ENCODE measurements at places on chromosomes 5 and 9.
A peak's percentile ranks its signal among the peaks of the same experiment; 100 is the strongest.

GRCh38 chr9:129349665-129349947 is 171.5 kb upstream of the IER5L start:
- DNase-seq = no peak

- no peak for DNase-seq
These were observed 68.7 kb downstream of the KCNN2 start for GRCh38 chr5:114430532-114430931.

DNA sequence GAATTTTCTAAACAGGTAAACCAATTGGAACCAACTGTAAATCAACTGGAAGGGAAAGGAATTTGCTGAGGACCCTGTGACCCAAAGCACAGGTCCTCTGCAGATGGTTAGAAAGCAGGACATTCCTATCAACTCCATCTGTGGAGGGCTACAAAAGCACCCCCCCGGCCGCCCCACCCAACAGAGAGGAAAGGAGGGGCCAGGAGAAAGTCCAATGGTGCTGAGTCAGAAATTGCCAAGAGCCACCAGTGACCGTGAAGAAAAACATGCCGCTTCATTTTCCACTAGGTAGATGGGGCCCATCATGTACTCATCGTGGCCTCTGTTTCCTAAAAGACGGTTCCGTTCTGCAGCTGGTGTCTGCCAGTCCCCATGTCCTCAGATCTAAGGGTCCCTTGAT is 66.3 kb downstream of the RAPGEF1 start:
- no peak for DNase-seq

DNA sequence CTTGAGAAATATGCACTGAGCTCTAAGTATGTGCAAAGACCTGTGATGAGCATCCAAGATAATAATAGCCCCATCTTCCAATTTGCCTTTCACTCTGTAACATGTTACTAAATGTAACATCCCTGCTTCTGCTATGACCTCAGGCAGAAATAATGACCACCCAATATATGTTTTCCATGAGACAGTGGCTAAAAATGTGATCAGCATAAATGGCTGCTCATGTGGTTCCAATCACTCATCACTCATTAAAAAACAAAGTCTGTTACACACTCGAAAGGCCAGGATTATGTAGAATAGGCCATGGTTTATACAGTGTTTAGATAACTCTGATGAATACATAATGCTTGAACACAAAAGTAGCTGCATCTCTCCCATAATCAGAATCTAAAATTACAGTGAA is 71.4 kb upstream of the MOCS2 start:
- no peak for DNase-seq

DNA sequence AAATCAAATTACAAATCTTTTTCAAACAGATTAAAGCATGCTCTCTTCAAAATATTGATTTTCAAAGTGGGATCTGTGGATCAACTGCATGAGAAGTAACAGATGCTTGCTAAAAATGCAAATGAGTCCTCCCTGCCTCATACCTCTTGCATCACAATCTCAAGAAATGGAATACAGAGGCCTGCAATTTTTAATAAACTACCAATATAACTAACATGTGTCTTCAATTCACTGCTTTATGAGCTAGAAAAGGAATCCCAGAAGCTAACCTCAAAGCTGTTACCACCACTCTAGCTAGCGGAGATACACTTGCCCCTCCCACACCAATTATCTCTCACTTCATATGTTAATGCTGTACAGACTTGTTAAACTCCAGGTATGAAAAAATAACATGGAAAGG is 9.6 kb downstream of the OR13C5 start:
- no peak for DNase-seq

GRCh38 chr9:14415947-14416346 is 102.0 kb upstream of the NFIB start:
- peak; percentile 50 for DNase-seq

DNA sequence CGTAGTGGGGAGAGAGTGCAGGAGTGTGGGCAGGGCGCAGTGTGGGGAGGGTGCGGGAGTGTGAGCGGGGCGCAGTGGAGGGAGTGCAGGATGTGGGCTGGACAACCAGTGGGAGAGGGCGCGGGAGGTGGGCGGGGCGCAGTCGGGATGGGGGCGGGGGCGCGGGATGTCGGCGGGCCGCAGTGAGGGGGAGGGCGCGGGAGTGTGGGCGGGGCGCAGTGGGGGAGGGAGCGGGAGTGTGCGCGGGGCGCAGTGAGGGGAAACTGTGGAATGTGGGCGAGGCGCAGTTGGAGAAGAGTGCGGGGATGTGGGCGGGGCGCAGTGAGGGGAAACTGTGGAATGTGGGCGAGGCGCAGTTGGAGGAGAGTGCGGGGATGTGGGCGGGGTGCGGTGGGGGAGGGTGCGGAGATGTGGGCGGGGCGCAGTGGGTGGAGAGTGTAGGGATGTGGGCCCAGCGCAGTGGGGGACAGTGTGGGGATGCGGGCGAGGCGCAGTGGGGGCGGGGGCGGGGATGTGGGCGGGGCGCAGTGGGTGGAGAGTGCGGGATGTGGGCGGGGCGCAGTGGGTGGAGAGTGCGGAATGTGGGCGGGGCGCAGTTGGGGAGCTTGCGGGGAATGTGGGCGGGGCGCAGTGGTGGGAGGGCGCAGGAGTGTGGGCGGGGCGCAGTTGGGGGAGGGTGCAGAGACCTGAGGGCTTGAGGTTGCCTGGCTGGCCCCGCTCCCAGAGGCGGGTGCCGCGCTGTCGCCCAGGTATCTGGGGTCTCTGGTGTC is at the start of gene NXNL2:
TSS of gene NXNL2 (plus strand) at position 723 of the 770 bp plus-strand sequence. CDS start 257 bp downstream, outside the sequence.
- peak; percentile 83 for DNase-seq

DNA sequence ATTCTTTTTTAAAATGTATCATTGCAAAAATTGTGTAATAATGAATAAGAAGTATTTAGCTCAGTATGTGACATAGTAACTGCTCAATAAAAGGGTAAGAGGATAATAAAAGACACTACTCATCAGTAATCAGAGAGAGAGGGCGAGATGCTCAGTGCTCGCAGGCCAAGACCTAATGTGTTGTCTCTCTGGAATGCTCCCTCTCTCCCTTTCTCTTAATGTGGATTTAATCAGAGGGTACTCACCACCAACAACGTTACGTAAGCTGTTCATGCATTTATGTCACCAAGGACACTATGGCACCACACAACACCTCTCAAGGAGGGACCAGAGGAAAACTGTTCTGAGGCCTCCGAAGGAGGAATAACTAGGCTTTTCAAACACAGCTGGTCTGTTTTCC is 42.5 kb downstream of the WHRN start:
- DNase-seq = no peak

- DNase-seq = peak; percentile 70
These were observed 62.9 kb upstream of the BARX1 start for GRCh38 chr9:94017939-94018531.

GRCh38 chr5:154524859-154525258 is 46.8 kb upstream of the HAND1 start:
- DNase-seq = no peak

GRCh38 chr9:95815961-95816360 is 59.5 kb upstream of the ERCC6L2 start:
- DNase-seq = no peak

DNA sequence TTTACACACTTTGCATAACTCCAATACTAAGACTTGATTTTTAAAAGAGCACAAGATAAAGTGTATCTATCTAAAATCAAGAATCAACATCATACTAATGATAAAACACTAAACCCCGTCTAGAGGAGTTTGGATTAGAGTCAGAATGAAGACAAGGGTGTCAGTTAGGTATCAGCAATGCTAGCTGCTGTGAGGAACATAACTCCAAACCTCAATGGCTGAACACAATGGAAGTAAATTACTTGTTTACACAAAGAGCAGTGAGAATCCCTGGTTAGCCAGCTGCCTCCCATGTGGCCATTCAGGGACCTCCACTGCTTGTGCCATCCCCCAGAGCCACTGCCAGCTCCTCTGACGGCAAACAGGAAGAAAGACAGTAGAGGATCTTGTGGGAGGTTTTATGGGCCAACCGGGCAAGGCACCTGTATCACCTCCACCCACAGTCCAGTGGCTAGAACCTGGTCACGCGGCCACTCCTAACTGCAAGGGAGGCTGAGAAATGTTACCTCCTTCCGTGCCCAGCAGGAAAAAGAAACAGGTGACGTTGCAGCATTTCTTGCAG is 24.0 kb upstream of the GRHPR start:
- no peak for DNase-seq

- no peak for DNase-seq
These were observed 177.1 kb downstream of the NFIB start for GRCh38 chr9:14136646-14137370.

DNA sequence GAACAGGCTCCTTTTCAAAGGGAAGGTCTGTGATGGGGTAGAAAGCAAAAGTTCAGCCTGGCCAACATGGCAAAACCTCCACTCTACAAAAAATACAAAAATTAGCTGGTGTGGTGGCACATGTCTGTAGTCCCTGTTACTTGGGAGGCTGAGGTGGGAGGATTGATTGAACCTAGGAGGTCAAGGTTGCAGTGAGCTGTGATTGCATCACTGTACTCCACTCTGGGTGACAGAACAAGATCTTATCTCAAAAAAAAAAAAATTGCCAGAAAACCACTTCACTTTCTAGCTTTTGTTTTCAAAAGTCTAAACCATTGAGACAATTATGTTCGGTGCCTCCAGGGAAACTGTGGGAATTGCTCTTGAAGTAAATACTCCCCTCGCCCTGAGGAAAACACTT is 43.5 kb downstream of the S100Z start:
- DNase-seq = no peak

DNA sequence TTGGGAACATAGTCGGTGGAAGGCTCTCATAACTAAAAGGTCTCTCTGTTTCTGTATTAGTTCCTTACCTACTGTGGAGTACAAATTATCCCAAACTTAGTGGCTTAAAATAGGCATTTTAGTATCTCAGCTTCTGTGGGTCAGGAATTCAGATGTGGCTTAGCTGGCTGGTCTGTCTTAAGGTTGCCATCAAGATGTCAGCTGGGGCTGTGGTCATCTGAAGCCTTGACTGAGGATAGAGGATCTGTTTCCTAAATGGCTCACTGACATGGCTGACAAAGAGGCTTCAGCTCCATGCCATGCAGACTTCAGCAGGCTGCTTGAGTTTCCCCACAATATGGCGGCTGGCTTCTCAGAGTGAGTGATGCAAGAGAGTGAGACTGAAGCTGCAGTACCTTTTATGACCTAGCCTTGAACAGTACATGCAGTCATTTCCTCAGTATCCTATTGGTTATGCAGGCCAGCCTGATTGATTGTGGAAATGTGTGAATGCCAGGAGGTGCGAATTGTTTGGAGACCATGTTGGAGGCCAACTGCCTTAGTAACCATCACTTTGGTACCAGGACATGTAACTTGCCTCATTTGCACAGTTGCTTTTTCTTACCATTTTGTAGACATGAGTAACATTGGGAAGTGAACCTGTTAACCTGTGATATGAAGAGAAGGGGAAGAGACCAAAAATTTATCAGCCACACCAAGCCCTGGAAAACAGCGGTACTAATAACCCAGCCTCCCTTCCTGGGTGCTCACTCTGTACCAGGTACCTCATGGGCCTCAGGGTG is 152.8 kb upstream of the IER5L start:
- peak; percentile 48 for DNase-seq

DNA sequence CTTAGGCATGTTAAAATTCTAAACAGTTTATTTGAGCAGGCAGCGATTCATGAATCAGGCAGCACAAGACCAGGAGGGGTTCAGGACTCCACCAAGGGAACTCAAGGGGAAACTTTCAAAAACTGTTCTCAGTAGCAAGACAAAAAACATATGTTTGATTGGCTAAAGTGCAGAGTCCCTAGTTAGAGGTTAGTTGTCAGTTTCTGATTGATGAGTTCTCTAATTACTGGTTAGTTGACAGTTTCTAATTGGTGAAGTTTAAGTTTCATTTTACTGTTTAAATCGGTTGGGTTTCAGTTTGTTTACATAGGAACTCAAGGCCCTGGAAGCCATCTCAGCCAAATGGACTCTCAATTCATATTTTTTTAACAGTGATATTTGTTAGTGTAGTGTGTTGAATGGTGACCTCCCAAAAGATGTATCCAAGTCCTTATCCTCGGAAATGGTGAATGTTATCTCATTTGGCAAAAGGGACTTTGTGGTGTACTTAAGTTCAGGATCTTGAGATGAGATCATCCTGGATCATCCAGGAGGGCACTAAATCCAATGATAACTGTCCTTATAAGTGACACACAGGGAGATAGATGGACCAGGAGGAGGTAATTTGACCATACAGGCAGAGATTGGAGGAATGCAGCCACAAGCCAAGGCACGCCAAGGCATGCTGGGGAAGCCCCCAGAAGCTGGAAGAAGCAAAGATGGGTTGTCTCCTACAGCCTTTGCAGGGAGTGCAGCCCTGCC is 219.2 kb upstream of the RAI14 start:
- DNase-seq = no peak

DNA sequence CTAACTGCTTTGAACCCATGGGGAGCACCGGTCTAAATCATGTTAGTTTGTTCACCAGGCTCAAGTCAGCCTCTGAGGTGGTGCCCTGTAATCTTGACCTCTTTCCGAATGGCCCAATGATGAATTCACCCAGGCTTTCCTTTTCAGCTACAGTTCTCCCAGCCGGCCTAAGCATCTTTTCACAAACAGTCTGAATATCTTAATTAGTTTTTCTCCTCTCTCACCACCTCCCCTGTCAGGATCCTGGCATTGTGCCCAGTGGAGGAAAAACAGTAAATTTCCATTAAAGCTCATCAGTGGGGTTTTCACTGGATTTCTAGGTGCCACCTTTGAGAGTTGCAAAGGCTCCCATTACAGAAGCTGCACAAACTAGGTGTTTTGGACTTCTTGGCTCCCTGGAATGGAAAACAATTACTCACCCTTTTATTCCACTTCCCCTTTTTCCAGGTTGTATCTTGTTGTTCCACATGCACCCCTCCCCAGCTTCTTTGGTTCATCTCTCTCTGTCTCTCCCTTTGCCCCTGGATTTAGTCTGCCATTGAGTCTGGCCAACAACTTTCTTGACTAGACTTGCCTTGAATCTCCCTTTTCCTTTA is 69.4 kb upstream of the ADAMTSL1 start:
- DNase-seq = no peak

- DNase-seq = no peak
These were observed 91.4 kb upstream of the NEURL1B start for GRCh38 chr5:172549696-172550095.
